ENCODE measurements at places on chromosomes 5 and 9.

DNA sequence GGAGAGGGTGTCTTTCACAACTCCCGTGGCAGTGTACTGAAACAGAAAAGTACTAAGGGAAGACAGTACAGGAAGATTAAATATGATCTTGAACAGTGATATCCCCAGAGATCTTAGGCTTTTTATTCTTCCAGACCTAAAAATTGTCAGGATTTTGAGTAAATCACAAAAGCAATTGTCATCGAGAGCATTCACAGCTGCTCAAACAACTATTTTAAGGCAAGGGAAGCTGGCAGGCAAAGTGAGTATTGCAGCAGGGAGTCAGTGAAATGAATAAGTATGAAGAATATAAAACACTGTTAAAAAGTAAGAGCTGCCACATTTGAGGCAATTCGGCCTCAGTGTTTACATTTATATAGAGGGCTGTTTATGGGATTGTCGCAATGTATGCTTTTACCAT, 479.0 kb downstream of the CAAP1 start:
- DNase-seq = no peak

DNA sequence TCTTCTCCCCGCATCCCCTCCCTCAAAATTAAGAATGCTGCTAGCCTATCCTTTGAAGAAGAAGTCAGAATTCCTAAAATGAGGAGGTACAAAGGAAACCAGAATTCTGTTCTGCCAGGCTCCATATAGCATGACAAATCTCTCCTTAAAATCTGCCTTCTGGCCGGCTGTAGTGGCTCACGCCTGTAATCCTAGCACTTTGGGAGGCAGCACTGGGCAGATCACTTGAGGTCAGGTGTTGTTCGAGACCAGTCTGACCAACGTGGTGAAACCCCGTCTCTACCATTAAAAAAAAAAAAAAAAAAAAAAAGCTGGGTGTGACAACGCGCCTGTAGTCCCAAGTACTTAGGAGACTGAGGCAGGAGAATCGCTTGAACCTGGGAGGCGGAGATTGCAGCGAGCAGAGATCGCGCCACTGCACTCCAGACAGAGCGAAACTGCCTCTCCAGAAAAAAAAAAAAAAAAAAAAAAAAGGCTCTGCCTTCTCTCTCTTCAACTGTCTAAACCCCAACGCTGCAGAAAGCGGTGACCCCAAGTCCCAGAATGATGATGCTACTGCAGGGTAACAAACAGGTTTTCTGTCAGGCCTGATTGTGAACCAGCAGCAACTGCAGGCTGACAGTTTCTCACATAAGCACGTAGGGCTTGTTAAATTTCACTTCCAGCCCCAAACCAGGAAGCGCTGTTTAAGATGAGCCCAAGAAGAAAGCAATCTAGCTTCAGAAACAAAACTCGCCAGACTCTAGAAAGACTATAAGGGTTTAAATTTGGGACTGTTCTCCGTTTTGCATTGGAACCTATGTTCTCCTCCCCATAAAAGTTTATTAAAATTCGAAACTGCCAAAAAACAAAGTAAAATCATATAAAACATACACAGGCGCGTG, 963 bp upstream of the CAST start:
- peak; percentile 5 for DNase-seq

DNA sequence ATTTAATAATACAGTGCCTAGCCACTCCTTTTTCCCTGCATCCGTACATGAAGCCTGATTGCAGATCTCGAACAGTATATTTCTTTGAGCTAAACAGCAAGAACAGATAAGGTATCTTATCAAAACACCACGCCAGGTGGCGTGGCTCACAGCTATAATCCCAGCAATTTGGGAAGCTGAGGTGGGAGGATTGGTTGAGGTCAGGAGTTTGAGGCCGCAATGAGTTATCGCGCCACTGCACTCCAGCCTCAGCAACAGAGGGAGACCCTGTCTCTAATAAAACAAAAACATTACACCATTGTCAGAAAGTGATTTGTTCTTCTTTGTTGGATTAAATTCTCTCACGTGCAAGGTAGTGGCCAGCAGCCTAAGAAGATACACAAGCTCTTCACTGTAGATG, 291.2 kb upstream of the DMRT1 start:
- no peak for DNase-seq

DNA sequence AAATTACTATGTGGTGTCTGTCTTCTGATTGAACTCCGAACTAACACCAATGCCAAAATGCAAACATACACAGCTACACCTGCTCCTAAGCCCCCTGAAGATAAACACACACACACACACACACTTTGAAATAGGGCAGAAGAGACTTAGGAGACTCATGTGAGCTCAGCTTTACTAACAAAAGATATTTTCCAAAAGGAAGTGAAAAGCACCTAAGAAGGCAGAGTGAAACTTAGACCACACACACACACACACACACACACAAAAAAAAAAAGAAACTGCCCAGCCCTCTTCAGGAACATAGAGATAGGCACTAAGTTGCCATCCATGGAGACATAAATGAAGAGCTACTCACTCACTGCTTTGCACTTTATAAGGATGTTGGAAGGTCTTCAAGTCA, 45.2 kb upstream of the APC start:
- no peak for DNase-seq

DNA sequence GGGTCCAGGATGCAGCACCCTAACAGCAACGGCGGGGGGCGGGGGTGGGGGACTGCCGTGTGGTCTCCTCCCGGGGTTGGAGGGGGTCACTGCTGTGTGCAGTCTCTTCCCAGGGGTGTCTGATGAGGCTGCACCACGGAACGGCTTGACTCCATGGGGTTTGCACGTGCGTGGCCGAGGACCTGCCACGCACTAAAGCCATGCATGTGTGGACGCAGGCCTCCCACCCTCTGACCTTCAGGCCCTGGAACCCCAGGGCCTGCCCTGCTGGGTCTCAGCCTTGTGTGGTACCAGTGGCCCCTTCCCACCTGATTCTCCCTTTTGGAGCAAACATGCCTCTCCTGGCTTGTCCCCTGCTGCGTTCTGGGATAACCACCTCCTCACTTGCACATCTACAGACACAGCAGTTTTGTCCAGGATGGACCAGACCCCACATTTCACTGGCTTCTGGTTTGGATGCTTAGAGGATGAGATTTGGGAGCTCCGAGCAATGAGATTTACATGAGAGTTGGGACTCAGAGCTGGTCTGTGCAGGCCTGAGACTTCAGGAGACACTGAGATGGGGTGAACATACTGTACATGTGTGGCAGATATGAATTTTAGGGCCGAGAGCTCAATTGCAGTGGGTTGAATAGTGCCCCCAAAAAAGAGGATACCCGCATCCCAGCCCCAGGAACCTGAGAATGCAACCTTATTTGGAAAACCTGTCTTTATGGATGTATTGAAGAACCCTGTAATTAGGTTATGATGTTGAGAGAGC, 45.8 kb downstream of the SLC12A7 start:
- no peak for DNase-seq
